ENCODE measurements at places on chromosomes 3 and 15.
A peak's percentile ranks its signal among the peaks of the same experiment; 100 is the strongest.

DNA sequence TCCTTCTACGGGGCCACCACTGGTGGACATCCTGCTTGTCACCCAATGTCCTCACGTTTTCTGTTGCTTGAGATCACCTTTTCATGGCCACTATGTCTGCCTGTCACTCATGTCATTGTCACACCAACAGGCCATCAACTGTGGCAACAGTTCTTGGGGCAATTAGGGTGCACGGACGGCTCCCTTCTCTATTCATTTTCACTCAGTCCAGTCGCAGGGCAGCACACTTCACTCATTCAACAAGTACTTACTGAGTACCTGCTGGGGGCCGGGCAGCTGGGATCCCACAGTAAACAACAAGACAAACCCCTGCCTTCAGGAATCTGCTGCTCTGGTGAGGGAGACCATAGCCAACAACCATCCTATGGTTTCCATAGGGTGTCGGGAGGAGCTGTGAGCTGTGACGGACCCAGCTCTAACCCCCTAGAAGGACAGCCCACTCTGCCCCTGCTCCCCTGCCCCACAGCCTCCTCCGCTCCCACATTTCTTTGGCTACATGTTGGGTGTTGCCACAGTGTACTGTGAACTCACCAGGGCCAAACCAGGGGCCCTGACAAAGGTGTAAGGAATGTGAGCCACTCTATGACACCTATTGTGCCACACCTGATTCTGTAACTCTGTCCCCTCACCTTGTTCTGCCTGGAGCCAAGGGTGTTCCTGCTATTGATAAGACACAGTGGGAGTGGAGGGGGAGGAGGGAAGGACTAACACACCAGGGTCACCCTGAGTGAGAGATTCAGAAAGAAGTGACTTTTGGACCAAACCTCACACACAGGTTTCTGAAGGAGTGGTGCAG is 1.9 kb downstream of the VILL start:
- no peak for DNase-seq

DNA sequence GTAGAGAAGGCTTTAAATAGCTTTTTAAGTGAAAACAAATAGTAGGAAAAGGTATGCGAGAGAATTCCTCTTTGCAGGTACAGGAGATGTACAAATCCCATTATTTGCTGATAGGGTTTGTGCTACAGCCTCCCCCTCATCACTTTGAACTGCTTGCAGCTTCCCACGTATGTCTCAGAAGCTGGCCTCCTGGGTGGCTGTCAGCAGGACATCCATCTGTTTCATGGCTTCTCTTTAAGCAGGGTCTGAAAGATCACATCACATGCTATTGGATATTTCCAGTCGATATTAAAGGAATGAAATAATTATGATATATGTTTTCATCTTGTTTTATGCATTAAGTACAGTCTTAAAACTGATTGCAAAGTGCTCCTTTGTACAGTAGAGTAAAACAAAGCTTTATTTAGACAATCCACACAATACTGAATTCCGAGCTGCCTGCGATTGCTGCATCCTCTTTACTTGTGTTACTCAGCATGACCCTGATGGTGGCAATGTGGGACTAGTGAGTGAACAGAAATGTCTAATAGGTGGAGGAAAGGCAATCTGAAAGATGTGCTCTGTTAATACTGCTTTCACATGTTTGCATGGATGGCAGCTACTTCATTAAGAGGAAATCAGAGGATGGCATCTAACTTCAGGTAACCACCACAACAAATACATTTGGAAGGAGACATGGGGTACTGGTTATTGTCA is 930.6 kb upstream of the SEMA6D start:
- no peak for DNase-seq

- no peak for DNase-seq
Observed at GRCh38 chr3:139124197-139124596, 79.5 kb upstream of the PRR23C start.

- no peak for DNase-seq
Observed at GRCh38 chr3:7630351-7630911, 769.5 kb downstream of the GRM7 start.

- no peak for DNase-seq
Observed at GRCh38 chr15:63331456-63331855, 50.2 kb downstream of the CA12 start.

DNA sequence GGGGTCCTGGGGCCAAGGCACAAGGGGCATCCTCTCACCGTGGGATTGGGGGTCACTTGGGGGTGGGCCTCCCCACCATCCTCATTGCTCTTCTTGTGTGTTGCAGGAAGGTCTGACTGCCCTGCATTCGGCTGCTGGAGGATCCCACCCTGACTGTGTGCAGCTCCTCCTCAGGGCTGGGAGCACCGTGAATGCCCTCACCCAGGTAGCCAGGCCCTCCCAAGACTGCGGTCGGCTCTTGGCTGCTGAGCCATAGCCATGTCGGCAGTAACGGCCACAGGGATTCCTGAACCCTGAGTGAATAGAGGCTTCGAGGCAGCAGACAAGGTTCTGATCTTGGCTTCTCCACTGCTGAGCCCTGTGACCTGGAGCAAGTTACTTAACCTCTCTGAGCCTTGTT is 19.7 kb downstream of the ANKDD1A start:
- no peak for DNase-seq

DNA sequence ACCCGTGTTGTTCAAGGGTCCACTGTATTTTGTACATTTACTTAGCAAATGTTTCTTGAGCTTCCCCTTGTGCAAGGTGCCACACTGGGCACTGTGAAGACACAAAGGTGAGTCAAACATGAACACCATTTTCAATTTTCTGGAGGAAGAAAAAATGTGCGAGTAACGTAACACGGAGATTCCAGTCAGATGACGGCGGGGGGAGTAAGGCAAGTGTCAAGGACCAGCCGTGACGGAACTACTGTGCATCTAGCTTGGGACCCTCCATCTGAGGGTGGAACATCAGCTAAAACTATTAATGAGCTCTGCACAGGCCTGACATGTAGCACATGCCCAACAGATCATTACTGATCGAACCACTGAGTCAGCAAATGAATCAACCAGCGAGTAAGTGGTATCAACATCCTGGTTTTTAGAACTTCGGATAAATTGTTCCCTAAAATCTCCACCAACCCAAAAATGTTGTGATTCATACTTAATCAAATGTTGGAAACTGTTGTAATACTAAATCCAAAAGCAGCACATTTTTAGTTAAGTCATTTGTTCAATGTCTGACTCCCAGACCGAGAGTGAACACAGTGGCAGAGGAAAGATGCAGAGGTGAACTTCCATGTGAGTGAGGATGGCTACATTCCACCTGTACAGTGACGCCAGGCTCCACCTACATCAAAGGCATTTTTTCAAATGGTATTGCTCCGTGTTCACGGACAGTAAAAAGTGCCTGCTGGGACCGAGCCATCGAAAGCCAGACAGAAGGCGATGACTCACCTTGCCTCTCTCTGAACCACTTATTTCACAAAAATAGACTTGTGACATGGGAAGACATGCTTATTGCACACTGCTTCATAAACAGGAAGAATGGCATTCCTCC is 172.2 kb downstream of the ATP10A start:
- no peak for DNase-seq

DNA sequence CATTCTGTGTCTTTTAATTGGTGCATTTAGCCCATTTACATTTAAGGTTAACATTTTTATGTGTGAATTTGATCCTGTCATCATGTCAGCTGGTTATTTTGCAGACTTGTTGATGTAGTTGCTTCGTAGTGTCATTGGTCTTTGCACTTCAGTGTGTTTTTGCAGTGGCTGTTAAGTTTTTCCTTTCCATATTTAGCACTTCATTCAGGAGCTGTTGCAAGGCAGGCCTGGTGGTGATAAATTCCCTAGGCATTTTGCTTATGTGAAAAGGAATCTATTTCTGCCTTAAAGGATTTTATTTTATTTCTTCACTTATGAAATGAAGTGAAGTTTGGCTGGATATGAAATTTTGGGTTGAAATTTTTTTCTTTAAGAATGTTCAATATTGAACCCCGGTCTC is 70.2 kb upstream of the CD96 start:
- DNase-seq, result no peak

GRCh38 chr3:113063126-113063894 is 72.5 kb downstream of the GTPBP8 start:
- no peak for DNase-seq

- DNase-seq, result no peak
Observed at GRCh38 chr3:61358364-61358763, 107.1 kb upstream of the FHIT start.

DNA sequence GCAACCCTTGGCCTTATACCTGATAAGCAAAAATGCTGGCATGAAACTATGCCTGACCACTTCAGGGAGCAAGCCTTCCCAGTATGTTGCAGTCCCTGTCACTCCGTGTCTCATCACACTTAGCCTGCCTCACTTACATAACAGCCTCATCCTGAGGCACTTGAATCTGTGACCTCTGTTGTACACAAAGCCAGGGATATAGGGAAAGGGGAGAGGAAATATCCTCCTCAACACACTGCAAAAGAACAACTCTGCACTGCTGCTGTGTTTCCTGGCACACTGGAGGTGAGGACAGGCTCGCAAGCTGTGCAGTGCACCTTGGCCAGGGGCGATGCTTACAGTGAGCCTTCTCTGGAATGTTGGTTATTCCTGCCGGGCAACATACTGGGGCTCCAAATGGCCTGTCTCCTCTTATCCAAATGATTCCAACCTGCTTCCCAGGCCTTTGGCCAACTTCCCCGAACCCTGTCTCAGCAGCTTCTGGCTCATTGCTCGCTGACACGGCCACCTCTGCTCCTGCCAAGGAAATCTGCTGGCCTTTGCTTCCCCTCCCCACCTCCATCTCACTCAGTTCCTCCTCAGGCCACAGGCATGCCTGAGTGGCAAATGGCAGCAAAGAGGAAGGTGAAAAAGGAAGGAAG is 109.2 kb downstream of the CD47 start:
- peak; percentile 40 for DNase-seq

DNA sequence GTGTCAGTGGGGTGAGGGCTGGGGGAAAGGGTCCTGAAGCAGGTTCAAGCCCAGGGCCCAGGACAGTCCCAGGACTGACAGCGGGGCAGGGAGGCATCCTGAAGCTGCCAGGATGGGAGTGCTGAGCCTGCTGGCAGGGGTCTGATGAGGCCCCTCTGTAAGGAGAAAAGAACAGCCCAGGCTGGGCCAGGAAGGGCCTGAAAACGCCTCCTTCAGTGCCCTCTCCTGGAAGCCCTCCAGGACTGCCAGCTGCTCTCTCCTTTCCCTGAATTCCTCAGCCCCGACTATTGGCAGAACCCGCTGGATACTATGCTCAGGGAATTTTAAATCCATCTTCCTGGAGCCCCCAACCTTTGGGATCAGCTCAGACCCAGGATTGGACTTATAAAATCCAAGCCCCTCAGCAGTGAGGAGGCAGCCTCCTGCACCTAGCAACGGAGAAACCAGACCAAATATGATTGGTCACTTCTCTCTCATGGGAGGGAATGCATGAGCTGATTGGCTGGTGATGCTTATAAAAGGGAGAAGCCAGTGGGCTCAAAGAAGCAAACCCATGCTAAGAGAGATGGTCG is 203.5 kb upstream of the LINGO1 start:
- DNase-seq, result no peak

- no peak for DNase-seq
Observed at GRCh38 chr15:23645371-23646164, 2.1 kb downstream of the MAGEL2 start.

DNA sequence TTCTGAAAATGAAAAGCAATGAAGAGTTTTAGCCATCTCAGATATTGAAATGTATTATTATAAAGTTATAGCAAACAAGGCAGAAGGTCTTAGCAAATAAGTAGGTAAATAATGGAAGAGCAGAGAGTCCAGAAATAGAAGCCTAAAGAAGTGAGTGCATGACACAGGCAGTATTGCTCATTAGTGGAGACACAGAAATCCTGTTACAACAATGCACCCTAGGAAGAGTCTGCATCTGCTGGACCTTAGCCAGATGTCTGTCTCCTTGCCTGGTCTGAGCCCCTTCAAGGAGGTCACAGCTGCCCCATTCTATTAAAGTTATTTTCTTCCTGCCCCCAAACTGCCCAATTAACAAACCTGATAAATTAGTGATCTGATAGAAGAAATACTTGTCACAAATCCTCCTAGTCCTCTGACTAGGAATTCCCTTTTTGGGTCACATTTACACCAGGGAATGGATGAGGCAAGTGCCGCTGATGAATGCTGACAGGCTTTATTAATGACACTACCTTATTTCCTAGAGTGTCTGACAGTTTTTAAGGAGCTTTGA is 51.9 kb downstream of the HOMER2 start:
- DNase-seq, result no peak

DNA sequence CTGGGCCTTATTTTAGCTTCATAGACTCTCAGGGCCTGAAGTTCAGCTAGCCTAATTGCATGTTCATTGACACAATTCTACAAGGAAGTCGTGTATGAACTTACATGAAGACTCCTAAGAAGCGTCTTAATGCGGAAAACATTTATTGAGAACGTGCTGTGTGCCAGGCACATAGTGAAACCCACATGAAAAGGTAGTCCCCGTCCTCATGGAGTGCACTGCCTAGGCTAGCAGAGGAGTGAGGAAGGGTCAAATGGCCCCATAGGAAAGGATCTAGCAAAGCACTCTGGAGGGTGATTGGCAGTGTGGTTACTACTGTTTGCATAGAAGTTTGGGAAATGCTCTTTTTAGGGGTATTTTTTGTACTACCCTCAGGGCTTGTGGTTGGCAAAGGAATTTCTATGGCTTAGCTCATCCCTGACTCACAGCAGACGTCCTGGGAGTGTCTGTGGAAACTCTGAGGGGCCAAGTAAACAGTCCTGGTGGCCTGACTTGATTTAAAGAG is 854 bp upstream of the NPTN start:
- no peak for DNase-seq

GRCh38 chr3:184261270-184261853 is at the start of gene CAMK2N2:
Gene CAMK2N2, minus strand, starts transcription at chr3:184261553. Its CDS starts 268 bp downstream, at chr3:184261285.
- DNase-seq, result peak; percentile 64

DNA sequence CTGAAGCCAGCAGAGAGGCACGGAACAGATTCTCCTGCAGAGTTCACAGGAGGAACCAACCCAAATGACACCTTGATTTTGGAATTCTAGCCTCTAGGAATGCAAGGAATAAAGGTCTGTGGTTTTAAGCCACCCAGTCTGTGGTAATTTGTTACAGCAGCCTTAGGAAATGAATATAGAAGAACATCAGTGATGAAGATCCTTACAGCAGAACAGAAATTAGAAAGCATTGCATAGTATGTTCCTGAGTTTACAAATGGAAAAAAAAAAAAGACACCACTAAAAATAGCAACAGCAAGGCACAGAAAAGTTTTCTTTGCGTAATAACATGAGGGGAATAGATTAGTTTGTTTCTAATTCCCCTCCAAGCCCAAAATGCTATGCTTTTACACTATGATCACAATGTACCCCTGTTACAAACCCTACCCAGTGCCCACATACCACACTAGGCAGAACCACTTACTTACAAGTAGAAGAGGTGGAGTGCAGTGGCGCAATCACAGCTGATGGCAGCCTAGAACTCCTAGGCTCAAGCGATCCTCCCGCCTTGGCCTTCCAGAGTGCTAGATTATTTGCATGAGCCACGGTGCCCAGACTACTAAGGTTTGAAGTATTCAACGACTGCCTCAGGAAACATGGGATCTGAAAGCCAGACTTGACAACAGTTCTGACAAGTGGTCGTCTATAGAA is 84.3 kb downstream of the SHQ1 start:
- no peak for DNase-seq

DNA sequence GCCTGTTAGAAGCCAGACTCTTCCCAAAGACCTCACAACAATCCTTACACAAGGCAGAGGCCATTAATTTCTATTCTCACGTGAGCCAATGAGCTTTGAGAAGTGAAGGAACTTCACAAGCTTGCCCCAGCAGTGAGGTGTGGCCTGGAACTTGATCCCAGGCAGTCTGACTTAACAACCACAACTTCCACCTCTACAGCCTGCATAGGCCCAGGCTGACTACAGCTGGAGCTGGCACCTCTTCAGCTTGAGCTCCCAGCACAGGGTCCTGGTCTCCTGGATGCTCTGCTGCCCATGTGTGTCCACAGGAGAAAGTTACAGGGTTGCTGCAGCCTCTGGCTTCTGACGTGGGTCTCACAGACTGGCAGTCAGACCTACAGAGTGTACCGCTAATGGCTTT is 111.0 kb downstream of the ERC2 start:
- DNase-seq, result no peak

All from LNCaP clone FGC (cell line).